H9 (cell line): ENCODE measurements at places on chromosomes 5 and 9. TPM values are rescaled to one million over a fixed set of nuclear protein-coding genes. Genes with fewer than 3 reads are reported as not detected.

The NUTM2F gene
- 0.15 TPM in 1 of 2 replicates, not detected in the other for total RNA-seq

DNA sequence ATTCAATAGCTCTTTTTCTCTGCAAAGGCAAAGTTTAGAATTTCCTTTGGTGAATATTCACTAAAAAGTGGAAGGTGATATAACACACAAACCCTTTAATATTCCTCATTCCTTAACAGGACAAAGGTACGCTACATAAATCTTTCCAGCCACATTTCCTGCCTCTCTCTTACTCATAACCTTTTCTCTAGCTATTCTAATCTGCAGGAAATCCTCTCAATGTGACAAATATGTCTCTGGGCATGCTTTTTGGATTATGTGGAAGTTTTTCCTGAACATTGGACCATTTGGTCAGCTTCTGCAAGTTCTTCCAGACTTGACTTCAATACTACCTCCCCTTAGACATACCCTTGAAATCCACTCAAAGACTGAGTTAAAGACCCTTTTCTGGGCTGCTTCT, 186.3 kb upstream of the TUSC1 start:
- H3K4me1 ChIP-seq, result no peaks in the 10 kb centered on the region
- H3K27ac ChIP-seq, result no peak overlapping the region
- H3K27me3 ChIP-seq, result no peaks in the 10 kb centered on the region

- DNase-seq, result peak; percentile 34
- no peak overlapping the region for H3K4me3 ChIP-seq
- H3K4me1 ChIP-seq, result no peaks in the 10 kb centered on the region
- H3K36me3 ChIP-seq, result no peaks in the 10 kb centered on the region
Measured at GRCh38 chr5:17056141-17056631, 120.1 kb upstream of the MYO10 start.

- peaks cover 22% of the 10 kb centered on the region for H3K36me3 ChIP-seq
- H3K4me1 ChIP-seq, result no peaks in the 10 kb centered on the region
- no peak overlapping the region for H3K27ac ChIP-seq
- H3K4me3 ChIP-seq, result no peak overlapping the region
- H3K27me3 ChIP-seq, result no peaks in the 10 kb centered on the region
Measured at GRCh38 chr5:19733612-19734495, 254.1 kb downstream of the CDH18 start.

- no peak overlapping the region for H3K4me3 ChIP-seq
- no peaks in the 10 kb centered on the region for H3K36me3 ChIP-seq
- DNase-seq, result no peak
- peaks cover 6% of the 10 kb centered on the region; the same call in 1 of the 2 replicates for H3K4me1 ChIP-seq
Measured at GRCh38 chr5:33973271-33973670, 11.2 kb downstream of the SLC45A2 start.

- no peaks in the 10 kb centered on the region for H3K27me3 ChIP-seq
- no peak for DNase-seq
- H3K36me3 ChIP-seq, result no peaks in the 10 kb centered on the region
- H3K4me1 ChIP-seq, result no peaks in the 10 kb centered on the region
Measured at GRCh38 chr5:159658266-159658925, 257.9 kb upstream of the ADRA1B start.

DNA sequence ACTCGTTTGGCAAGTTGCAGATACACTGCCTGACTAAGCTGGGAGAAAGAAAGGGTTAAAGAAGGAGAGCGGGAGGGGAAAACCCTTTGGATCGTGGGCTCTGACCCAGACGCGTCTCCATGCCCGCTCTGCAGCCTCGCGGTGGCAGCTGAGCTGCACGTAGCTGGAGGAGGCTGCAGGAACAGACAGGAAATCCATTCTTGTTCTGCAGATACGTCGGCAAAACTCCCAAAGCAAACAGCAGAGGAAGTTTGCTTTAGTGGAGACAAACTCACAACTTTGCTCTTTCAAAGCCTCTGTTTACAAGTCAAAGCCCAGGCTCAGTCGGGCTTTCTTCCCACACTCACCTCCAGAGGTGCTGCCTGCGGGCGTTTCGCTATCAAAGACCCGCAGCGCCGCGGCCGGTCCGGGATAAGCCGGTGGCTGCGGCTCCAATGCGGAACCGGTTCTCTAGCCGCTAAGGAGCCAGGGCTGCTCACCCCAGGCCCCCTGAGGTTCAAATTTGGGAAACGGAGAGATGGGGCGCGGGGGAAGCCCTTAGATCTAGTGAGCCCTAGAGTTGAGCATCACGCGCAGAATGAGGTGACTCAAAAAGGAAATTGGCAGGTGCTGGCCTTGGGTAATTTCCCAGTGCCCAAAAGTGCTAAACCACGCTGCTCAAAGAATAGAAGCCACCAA, 60.7 kb downstream of the MAT2B start:
- H3K27me3 ChIP-seq, result no peaks in the 10 kb centered on the region; the same call in 1 of the 2 replicates
- DNase-seq, result peak; percentile 61
- no peak overlapping the region for H3K27ac ChIP-seq

- H3K27ac ChIP-seq, result no peak overlapping the region
- peaks cover 81% of the 10 kb centered on the region for H3K36me3 ChIP-seq
Measured at GRCh38 chr9:100307080-100307479, 45.7 kb downstream of the TEX10 start.

DNA sequence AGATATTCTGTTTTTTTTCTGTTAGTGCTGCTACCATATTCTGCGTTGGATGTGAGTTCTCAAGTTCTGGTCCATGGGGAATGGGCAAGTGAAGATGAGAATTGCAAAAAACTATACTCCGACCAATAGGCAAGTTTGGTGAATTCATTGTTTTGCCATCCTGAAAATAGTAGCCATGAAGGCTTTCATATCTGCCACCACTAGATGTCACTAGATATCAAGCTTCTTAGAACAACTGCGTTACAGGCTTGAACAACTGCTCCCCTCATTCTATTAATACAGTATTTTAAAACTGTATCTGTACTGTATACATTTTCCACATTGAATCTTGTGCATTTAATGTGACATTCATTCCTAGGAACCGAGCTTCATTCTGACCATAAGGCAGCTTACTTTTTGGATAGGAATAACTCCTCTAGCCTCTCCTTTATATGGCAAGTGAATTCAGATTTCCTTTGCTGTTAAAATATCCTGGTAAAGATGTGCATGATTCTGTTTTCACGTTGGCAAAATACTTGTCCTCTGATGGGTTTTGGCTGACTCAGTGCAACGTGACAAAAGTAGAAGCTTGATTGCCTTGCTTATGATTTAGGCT, 163.6 kb downstream of the SREK1 start:
- peaks cover 4% of the 10 kb centered on the region for H3K36me3 ChIP-seq
- H3K4me3 ChIP-seq, result no peak overlapping the region
- no peaks in the 10 kb centered on the region for H3K27me3 ChIP-seq
- DNase-seq, result no peak
- H3K27ac ChIP-seq, result no peak overlapping the region

DNA sequence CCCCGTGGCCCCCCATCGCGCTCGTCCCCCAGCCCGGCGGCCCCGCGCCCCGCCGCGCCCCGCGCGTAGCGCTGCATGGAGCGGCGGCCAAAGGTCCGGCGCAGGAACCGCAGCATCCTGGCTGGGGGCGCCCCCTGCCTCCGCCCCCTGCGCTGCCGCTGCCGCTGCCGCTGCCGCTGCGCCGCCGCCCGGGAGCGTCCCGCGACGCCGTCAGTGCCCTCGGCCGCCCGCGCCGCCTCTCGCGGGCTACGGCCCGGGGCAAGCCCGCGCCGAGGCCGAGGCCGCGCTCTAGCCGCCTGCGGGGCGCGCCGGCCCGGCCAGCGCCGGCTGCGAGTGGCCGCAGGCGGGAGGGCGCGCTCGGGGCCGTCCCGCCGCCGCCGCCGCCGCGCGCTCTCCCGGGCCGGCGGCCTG, 523 bp downstream of the EPB41L4B start:
- H3K27me3 ChIP-seq, result no peaks in the 10 kb centered on the region
- no peaks in the 10 kb centered on the region; the same call in 2 of the 3 replicates for H3K36me3 ChIP-seq
- H3K4me3 ChIP-seq, result no peak overlapping the region
- no peak for DNase-seq
- H3K27ac ChIP-seq, result no peak overlapping the region
